Activated CD4-positive, alpha-beta memory T cell treated with anti-CD3 and anti-CD28 coated beads for 36 hours (primary cell): ENCODE measurements at places on chromosomes 16 and 17. TPM values are rescaled to one million over a fixed set of nuclear protein-coding genes. Genes with fewer than 3 reads are reported as not detected.

DNA sequence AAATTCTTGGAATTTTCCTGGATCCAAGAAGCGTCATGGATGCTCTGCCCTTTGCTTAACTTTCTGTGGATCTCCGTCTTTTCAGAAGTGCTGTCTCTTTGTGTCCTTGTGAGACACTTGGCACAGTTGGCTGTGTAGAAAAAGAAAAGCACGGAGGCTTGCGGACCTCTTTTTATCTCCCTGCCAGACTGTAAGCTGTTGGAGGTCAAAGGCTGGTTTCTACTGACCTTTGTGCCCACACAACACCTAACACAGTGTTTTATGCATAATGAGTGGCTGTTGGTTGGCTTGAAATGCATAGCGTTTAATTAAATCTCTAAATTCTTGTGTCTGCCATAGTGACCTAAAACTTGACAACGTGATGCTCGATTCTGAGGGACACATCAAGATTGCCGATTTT, 75.7 kb upstream of the CACNG3 start:
- no peak for DNase-seq

DNA sequence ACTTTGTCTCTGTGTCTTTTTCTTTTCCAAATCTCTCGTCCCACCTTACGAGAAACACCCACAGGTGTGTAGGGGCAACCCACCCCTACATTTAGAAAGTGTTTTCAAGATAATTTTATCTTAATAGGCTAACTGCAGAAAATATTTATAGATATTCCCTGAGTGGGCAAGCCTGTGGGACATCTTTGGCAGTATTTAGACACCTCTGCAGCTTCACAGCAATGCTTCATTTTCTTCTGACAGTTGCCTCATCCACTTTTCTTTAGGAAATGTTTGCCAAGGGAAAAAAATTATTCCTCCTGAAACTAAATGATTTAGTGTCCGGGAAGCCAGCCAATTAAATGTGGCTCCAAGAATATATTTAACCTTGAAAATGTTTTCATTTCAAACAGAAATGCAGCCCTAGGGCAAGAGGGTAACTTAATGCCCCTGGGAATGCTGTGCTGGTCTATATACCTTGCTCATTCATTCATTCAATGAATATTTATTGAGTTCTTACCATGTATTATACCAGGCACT, 290.4 kb downstream of the ABCC12 start:
- DNase-seq: no peak

DNA sequence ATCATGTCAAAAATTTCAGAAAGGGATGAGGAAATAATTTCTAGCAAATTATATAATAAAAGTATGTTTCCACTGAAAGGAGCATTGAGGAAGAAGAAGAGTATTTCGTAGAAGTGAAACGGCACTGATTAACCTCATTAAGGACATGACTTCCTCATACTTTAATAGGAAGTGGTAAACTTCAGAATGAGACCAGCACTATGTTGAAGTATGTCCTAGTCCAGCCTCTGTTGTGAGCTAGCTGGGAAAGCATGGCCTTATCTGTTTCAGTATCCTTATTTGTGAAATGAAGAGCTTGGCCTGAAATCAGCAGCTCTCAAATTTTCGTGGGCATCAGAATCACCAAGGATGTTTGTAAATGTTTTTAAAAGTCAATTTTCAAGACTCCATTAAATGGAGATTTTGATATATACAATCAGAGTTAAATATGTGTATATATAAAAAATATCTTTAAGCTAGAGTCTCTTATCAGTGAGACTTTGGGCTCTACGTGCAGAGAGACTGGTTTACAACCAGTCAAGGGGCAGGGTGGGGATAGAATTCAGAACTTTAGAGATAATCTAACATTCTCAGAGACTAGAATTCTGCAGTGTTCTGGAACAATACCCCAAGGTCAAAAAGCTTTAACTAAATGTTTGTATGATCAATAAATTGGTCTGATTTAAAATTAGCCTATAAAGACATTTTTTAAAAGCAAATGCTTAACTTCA, 365.4 kb downstream of the CDH13 start:
- no peak for DNase-seq

DNA sequence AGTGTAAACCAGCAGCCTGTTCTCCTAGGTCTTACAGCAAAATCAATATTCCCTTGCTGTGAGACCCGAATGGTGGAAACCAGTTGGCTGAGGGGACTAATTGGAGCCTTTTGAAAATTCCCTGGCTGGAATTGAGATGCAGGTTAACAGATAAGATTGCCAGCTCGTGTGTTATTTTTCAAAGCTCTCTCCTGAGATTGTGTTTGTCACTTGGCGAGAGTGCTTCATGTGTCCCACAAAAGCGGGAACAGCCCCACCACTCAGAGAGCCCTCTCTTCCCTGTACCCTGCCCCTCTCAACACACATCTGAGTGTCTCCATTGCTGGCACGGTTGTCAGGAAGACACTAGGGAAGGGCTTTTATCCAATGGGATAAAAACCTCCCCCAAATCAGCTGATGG, 356.1 kb downstream of the CPPED1 start:
- DNase-seq: no peak

- no peak for DNase-seq
Measured at GRCh38 chr16:49352892-49353291, 20.7 kb upstream of the C16orf78 start.

DNA sequence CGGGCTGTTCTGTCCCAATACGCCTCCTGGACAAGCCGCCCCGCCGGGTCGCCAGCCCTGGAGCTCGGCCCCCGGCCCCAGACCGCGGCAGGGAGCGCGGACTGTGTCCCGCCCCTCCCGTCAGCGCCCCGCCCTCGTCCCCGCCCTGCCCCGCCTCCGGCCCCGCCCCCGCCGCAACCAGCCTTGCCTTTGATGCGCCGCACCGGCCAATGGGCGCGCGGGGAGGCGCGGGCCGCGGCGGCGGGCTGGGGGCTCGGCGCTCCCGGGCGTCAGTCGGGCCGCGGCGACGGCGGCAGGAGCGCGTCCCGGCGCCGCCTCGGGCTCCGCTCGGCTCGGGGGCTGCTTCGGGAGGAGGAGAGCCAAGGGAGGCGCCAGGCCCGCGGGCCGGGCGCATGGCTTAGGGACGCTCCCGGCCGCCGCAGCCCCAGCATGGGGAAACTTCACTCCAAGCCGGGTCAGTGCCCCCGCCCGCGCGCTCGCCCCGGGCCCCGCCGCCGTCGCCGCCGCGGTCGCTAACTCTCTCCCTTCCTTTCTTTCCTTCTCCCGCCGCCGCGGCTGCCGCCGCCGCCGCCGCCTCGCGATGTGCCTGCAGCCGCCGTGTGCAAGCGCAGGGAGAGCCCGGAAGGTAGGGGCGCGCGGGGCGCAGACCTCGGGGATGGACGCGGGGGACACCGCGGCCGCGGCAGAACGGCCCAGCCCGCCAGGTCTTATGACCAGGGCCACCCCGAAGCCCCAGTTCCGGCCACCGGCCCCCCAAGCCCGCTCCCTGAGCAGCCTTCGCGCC, at the start of gene NKD1:
NKD1 (plus strand) TSS at position 272 of the 784 bp plus-strand sequence; CDS start at position 430, 158 bp downstream.
- DNase-seq: peak; percentile 80

- DNase-seq: no peak
Measured at GRCh38 chr16:73887911-73888310, 408.7 kb upstream of the PSMD7 start.

DNA sequence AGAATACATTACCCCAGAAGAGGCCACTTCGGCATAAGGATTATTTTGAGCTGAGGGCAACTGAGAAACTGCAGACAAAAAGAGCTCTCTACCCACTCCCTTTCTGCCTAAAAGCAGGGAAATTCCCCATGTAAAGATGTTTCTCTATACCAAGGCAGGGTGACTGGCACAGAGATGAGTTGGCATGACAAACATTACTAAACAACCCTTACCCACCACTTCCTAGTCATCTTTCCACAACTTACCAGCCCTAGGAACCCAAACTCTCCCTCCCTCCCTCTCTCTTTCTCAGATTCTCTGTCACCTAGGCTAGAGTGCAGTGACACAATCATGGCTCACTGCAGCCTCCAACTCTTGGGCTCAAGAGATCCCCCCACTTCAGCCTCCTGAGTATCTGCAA, 68.6 kb downstream of the EMP2 start:
- peak; percentile 64 for DNase-seq

- DNase-seq: no peak
Measured at GRCh38 chr17:17034026-17034425, 8.2 kb upstream of the MPRIP start.

DNA sequence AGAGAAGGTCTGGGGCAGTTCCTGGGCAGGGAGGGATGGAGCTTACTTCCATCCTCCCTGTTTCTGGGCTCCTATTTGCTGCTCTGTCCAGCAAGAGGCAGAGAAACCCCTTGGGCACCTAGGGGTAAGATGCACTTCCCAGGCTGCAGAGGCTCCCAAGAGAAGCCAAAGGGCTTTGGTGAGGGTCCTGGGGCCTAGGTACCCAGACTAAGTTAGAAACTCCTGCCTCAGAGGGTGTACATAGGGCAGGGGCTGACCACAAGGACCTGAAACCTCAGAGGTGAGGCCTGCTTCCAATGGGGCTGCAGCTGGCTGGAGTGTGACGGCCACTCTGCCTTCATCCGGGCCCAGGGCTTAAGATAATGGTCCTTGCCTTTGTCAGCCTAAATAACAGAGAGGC, 1.6 kb upstream of the ARMC7 start:
- DNase-seq: no peak

GRCh38 chr17:28468781-28469180, 4.7 kb upstream of the SLC13A2 start:
- no peak for DNase-seq

- peak; percentile 44 for DNase-seq
Measured at GRCh38 chr16:11913425-11914079, 2.2 kb downstream of the GSPT1 start.

GRCh38 chr16:54649876-54650275, 280.8 kb upstream of the IRX5 start:
- DNase-seq: no peak

GRCh38 chr17:72512649-72513556, 392.1 kb downstream of the SOX9 start:
- no peak for DNase-seq

DNA sequence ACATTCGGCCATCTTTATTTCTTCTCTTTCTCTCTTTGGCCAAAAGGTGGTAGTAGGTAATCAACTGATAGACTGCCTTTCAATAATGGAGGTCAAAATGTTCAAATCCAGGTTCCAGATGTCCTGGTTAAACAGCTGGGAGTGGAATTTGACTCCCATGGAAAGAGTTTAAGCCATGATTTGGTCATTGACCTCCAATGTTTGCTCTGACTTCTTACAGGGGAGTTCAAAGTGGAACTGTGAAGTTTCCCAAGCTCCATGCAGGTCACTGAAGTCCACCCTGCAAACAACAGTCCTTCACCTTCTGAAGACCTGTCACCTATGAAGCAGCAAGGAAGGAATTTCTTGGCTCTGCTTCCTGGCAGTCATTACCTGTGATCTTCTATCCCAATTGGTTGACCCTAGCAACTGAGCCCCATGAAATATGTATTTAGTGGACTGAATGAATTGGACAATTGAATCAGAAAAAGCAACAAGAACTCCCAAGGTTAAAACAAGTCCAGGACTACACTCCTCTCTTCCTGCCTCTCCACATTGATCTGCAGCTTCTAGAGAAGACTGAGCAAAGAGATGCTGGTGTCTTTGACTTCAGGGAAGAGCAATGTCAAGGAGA, 28.0 kb upstream of the SOX9 start:
- DNase-seq: no peak

GRCh38 chr16:878072-878784, 77.7 kb upstream of the GNG13 start:
- DNase-seq: peak; percentile 45

- DNase-seq: peak; percentile 86
Measured at GRCh38 chr17:80761110-80761871, 216.7 kb downstream of the RPTOR start.

DNA sequence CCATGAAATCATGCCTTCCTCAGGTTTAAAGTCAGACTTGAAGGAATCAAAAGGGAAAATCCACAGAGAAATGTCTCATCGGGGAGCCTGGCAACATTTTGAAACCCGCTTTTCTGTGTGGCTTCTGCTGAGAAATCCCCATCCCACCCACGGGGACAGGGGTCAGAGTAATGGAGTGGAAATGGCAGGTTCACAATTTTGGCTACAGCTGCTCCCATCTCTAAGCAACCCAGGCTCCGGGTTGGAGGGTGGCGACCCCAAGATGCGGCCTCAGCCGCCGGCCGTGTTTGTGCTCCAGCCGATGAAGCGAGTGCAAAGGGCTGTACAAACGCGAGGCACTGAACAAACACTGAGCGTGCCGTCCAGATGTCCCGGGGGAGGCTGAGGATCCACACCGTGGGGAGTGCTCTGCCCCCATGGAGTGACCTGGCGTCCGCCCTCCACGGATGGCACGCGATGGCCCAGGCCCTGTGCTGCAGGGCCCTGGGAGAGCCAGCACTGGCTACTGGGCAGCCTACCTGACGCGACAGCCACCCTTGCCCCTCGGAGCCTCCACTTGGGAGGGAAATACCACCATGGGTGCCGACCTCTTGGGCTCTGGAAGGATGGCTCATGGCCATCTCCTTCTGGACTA, 22.2 kb downstream of the SLC43A2 start:
- peak; percentile 60 for DNase-seq

DNA sequence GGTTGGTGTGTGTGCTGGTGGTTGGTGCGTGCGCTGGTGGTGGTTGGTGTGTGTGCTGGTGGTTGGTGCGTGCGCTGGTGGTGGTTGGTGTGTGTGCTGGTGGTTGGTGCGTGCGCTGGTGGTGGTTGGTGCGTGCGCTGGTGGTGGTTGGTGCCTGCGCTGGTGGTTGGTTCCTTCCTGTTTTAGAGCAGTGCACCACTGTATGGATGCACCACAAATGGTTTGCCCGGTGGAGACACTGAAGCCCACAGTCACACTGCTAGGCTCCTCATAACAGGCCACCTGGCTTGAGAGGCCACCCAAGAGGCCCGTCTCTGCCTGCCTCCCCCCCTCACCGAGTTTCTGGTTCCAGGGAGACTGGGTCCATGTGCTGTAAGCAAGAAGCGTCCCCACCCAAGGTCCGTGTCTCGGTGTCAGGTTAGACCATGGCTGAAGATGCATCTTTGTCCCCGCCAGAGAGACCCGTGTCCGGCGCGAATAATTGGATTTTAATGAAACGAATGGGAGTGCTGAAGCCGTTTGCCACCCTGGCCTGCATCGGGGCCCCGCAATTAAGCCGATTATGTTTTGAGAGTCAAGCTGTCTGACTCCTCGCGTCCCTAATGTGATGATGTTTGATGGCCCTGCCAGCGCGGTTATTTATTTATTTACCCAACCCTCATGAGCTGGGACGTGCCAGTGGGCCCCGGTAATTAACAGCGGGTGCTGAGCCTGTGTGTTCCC, 161.3 kb upstream of the GSE1 start:
- DNase-seq: no peak

DNA sequence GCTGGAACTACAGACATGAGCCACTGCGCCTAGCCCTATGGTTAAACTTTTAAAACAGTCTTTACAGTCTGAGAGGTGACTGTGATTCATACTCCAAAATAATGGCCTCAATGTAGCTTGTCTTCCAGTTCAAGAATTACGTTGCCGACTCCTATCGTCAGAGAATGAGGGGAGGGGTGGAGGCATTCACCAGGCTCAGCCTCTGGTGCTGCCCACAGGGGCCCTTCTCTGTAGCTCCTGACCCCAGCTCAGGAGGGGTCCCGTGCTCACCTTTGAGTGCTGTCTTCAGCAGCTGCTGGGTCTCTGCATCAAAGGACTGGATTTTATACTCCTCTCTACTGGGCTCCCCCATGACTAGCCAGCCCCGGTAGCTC, 1.2 kb downstream of the MIF4GD start:
- peak; percentile 30 for DNase-seq

- no peak for DNase-seq
Measured at GRCh38 chr17:57120814-57121213, 35.8 kb downstream of the AKAP1 start.

GRCh38 chr16:88489163-88489741, 36.2 kb downstream of the ZFPM1 start:
- DNase-seq: no peak

Gene CDRT15L2
- total RNA-seq: not detected

Gene CHD9NB
- total RNA-seq: 0.12 TPM

Gene CLEC19A
- total RNA-seq: not detected

Gene NUBP1
- 26.5 TPM for total RNA-seq

Gene RUNDC3A
- total RNA-seq: not detected

Gene CDH5
- total RNA-seq: not detected

Gene TOM1L1
- total RNA-seq: 2.0 TPM
